Stimulated activated CD8-positive, alpha-beta memory T cell treated with anti-CD3 and anti-CD28 coated beads, Interleukin-2, amount 100 ng/mL, for 1 hour (primary cell): ENCODE measurements at places on chromosomes 2 and 18.

DNA sequence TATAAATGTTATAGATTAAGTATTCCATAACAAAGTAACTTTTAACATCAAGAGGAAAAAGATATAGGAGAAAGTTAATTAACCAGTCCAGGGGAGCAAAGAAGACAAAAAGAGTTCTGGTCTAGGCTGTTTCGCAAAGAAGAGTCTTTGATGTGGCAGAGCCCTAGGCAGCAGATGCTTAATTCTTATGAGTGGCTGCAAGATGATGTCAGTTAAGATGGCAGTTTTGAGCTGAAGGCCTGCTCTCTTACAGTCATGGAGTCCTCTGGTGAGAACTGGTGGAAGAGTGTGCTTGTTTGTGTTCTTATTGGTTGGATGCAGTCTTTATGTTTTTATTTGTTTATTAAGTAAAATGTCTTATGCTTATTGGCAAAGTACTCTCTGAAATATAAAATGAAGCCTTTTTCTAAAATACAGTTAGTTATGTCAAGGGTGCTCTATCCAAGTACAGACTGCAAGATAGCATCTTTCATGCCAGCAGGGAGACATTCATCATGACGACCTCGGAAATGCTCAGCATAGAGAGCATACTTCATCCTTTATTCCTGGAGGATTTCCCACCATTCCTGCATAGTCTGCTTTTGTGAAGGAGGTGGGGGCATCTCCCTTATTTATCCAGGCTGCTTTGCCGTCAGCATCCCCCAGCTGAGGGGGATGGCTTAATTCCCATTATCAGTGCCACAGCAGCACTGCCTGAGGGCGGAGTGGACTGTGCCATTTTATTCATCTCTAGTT lies 38.9 kb upstream of the SERPINE2 start:
- no peak for DNase-seq

DNA sequence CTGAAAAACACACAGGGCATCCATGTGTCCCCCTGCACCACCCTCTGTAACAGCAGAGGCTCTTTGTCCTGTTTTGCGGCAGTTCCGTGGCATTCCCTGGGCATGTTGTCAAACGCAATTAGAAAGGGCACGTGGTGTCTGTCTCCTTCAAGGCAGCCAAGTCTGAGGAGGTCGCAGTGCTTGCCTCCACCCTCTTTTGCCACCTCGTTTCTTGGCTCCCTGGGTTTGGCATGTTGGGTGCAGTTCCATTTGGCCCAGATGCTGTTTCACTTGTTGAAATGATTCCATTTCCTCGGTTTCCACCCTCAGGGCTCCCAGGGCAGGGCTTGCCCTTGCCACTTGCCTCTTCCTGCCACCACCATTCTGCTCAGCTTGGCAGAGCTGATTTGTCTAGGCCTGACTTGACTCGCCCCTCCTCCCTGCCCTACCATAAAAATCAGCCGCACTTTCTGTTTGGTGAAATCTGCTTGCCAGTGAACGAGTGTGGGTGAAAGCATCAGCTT lies 12.4 kb downstream of the CCL20 start:
- no peak for DNase-seq

DNA sequence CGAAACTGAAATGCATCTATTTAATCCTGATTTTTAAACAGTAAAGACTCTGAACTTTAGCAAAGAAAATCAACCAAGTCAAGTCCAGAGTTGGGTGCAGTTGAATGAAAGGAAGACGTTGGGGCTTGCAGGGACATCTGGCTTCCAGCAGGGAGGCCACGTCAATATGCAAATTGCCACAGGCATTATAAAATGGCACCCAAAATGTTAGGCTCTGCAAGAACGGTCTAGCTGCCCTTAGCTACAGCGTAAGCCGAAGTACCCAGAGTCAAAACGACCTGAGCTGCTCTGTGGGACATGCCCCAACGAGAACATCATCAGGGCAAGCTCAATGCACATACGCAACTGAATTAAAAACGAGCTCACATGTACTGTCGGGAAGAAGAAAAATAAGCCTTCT lies 30.7 kb downstream of the DOCK10 start:
- DNase-seq, result no peak

DNA sequence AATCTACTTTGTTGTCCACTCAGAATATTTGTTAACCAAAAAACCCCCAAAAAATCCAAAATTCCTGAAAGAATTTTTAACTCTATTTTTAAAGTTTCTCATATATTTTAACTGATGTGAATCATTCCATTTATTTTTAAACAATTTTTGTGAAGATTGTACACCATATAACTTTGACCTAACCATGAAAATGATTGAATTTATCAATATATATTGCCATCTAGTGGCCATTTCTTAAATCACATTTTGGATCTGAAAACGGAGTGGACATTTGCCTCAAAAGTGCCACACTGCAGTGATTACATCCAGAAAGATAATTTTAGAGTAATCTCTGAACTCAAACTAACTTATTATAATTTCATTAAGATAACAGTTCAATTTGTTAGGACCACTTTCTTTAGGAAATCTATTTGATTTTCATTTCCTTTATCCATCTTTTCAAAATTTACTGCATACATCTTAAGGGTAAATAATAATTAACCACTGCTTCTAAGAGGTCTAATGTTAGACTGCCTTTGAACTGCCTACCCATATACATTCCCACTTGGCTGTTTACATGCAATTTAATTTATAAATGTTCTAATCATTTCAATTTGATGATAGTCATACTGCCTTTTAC lies 71.1 kb downstream of the DSC3 start:
- no peak for DNase-seq

DNA sequence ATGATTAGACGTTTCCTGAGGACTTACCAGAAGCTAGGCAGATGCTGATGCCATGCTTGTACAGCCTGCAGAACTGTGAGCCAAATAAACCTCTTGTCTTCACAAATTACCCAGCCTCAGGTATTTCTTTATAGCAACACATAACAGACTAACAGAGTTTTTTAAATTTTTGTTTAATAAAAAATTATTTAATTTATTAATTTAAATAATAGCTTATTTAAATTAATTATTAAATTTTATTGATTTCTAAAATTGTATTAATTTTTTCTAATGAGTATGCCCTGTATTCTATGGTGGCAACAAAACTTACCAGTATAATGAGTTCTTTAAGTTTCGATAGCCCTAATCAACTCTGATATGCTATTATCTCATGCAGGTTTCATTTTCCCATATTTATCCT lies 259.8 kb downstream of the IKZF2 start:
- DNase-seq, result no peak
